Activated naive CD8-positive, alpha-beta T cell treated with anti-CD3 and anti-CD28 coated beads, Interleukin-2, amount 10 ng/mL, durations not matched to agents 7 days and 5 days (primary cell): ENCODE measurements at places on chromosomes 6 and 20.

GRCh38 chr6:129329678-129330077 lies 380.3 kb downstream of the ARHGAP18 start:
- no peaks in the 10 kb centered on the region for H3K36me3 ChIP-seq
- no peak for DNase-seq
- H3K4me1 ChIP-seq, result no peaks in the 10 kb centered on the region
- peaks cover 5% of the 10 kb centered on the region for H3K27me3 ChIP-seq
- H3K27ac ChIP-seq, result no peak overlapping the region

GRCh38 chr20:19723051-19723450 lies 35.0 kb upstream of the RIN2 start:
- no peaks in the 10 kb centered on the region for H3K36me3 ChIP-seq
- H3K27me3 ChIP-seq, result peaks cover 2% of the 10 kb centered on the region
- H3K4me3 ChIP-seq, result no peak overlapping the region
- no peak for DNase-seq
- H3K4me1 ChIP-seq, result no peaks in the 10 kb centered on the region

DNA sequence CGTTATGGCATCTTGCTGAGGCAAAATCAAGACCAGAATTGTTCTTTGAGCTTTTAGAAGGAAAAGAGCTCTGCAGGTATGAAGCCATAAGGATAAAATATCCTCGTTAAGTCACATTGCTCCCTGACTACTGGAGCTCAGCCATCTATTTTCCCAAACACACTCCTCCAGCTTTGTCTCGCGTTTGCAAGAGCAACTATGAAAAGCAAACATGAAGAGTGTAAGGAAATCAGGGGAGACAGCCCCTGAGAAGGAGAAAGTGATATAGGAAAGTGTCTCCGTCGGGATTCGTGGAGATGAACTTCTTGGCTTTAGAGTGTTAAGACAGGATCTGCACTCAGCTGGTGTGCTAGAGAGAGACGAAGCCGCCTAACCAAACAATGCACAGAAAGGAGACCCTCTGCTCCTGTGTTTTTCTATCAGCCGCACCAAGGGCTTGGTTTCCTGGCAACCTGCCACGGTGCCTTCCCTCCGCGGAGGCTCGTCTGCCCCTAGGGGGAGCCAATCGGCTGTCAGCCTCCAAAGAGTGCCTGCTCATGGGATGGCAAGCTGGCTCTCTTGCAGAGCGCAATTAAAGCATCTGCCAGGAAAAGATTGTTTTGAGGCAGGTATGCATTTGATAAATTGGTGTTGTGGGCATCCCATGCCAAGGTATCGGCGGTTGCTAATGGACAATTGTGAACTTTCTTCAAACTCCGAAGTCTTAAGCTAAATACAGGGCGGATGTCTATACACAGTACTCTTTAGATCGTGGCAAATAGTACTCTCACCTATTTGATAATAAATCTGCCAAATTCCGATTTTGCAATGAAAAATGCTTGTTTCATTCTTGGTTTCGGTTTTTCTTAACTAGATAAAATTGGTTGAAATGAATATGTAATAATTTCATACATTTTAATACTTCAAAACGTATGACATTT lies 603.2 kb downstream of the RNF144B start:
- peak; percentile 32 for DNase-seq
- H3K27ac ChIP-seq, result no peak overlapping the region
- no peaks in the 10 kb centered on the region for H3K27me3 ChIP-seq
- no peaks in the 10 kb centered on the region for H3K36me3 ChIP-seq
- no peak overlapping the region for H3K4me3 ChIP-seq

- H3K27me3 ChIP-seq, result peaks cover 31% of the 10 kb centered on the region
Measured at GRCh38 chr6:39053016-39053624, 4.5 kb downstream of the GLP1R start.

DNA sequence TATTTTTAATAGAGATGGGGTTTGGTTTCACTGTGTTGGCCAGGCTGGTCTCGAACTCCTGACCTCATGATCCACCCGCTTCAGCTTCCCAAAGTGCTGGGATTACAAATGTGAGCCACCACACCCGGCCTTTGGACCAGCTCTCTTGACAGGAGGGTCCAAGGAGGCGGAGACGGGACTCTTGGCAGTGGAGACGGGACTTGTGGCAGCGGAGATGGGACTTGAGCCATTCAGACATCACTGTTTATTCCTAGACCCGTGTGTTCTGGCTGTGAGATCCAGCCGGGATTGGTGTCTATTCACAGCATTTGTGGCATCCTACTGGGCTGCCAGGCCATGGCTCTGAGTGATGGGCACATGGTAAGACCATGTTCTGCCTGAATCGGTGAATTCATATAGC lies 25.6 kb downstream of the PRPF6 start:
- H3K36me3 ChIP-seq, result peaks cover 56% of the 10 kb centered on the region
- no peak overlapping the region for H3K4me3 ChIP-seq
- H3K27ac ChIP-seq, result no peak overlapping the region
- peaks cover 23% of the 10 kb centered on the region for H3K4me1 ChIP-seq
- no peak for DNase-seq
- no peaks in the 10 kb centered on the region for H3K27me3 ChIP-seq

GRCh38 chr6:148761527-148762011 lies 14.7 kb downstream of the UST start:
- peak overlapping the region; percentile 80 for H3K27ac ChIP-seq
- no peaks in the 10 kb centered on the region for H3K36me3 ChIP-seq
- peak overlapping the region; percentile 70 for H3K4me3 ChIP-seq
- H3K4me1 ChIP-seq, result peaks cover 25% of the 10 kb centered on the region

GRCh38 chr6:142835787-142836535 lies 109.0 kb downstream of the HIVEP2 start:
- no peaks in the 10 kb centered on the region for H3K27me3 ChIP-seq
- peaks cover 37% of the 10 kb centered on the region for H3K4me1 ChIP-seq
- H3K36me3 ChIP-seq, result peaks cover 20% of the 10 kb centered on the region

DNA sequence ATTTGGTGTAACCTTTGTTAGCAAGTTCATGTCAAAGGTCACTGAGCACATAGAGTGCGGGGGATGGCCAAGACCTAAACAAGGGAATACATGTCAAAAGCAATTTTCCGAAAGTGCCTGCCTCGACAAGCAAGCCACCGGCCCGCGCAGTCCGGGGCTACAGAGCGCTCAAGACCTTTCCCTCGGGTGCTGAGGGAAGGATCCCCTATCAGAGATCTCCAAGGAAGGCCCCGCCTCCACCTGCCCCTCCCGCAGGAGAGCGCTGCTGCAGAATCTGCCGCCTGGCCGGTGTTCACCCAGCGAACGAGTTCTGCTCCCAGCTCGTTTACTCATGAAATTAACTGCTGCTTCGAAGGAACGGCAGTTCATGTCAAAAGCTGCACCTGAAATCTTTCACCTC lies 252.7 kb downstream of the BMP7 start:
- H3K27me3 ChIP-seq, result peaks cover 20% of the 10 kb centered on the region
- no peaks in the 10 kb centered on the region for H3K36me3 ChIP-seq
- H3K4me3 ChIP-seq, result no peak overlapping the region
- no peak overlapping the region for H3K27ac ChIP-seq

DNA sequence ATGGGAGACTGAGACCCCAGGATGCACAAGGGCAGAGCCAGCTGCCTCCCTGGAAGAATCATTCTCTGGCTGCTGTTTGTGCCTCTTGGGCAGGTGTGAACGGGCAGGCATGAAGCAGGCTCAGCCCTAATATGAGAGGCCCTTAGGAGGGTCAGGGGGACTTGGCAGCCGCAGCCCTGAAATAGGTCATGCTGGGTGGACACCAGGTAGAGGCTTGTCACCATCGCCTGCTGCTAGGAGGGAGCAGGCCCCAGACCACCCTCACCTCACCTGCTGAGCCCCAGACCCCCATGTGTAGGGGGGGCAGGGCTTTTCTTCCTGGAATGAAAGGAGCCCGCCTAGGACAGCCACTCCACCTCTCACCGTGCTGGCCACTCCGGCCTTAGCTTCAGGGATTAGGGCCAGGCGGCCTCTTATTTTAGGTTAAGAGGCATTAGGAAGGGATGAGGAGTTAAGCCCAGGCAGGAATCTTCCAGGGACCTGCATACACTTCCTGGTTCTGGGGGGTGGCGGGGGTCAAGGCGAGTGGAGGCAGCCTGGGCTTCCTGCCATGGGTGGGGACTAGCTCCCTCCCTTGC lies 92.4 kb downstream of the ASXL1 start:
- peaks cover 4% of the 10 kb centered on the region for H3K36me3 ChIP-seq
- peak overlapping the region; percentile 31 for H3K27ac ChIP-seq
- DNase-seq, result no peak
- H3K27me3 ChIP-seq, result no peaks in the 10 kb centered on the region

- no peaks in the 10 kb centered on the region for H3K36me3 ChIP-seq
- DNase-seq, result no peak
- H3K4me1 ChIP-seq, result no peaks in the 10 kb centered on the region
- H3K27ac ChIP-seq, result no peak overlapping the region
Measured at GRCh38 chr6:65123521-65123920, 583.5 kb downstream of the EYS start.

GRCh38 chr6:23395381-23395780 lies 730.6 kb upstream of the NRSN1 start:
- H3K4me3 ChIP-seq, result no peak overlapping the region
- DNase-seq, result no peak

GRCh38 chr20:848193-848592 lies 14.7 kb downstream of the FAM110A start:
- H3K4me1 ChIP-seq, result peaks cover 47% of the 10 kb centered on the region
- DNase-seq, result no peak
- peaks cover 35% of the 10 kb centered on the region for H3K36me3 ChIP-seq
- H3K4me3 ChIP-seq, result no peak overlapping the region

DNA sequence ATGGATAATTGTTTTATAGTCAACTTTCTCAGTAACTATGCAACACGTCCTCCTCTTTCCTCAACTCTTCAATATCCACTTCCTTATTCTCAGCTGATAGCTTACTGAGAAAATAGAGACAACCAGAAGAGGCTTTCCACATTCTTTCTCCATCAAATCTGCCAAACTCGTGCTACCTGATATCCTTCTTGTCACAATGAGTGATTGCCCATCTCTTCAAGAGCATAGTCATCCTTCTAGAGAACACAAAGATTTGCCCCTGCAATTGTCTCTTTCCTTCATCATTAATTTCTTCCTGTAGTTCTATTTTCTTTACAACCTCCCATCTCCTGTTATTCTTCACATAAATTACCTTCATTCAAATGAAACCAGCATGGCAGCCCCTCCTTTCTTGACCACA lies 75.9 kb upstream of the RGS17 start:
- H3K4me3 ChIP-seq, result no peak overlapping the region
- H3K27me3 ChIP-seq, result peaks cover 3% of the 10 kb centered on the region
- no peak for DNase-seq
- no peak overlapping the region for H3K27ac ChIP-seq
- H3K4me1 ChIP-seq, result peaks cover 7% of the 10 kb centered on the region
